ENCODE measurements at places on chromosomes 3 and 15. TPM values are rescaled to one million over a fixed set of nuclear protein-coding genes. Genes with fewer than 3 reads are reported as not detected.
A peak's percentile ranks its signal among the peaks of the same experiment; 100 is the strongest.

DNA sequence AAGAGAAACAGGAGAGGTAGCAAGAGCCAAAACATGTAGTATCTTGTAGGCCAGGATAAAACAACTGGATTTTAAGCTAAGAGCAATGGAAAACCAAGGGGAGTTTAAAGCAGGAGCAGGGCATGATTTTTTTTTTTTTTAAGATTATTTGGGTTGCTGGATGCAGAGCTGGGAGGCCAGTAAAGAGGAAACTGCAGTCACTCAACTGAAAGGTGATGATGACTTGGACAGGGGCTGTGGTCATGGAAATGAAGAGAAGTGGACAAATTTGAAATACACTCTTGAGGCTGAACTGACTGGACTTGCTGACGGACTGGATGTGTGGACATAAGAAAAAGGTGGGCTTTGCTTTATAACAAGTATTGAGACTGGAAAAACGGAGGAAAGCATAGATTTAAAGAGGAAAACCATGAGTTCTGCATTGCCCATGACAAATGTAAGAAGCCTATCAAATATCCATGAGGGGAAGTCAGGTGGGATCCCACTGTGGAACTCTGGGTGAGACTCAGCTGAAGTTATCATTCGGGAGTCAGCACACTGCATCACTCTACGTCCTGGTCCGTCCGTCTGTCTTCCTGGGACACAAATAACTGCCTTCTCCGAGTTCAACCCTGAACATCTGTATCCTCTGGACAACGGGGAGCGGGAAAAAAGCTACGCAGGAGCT lies 688 bp downstream of the XPC start:
- DNase-seq = peak; percentile 15

GRCh38 chr3:49415931-49416601 lies 3.8 kb downstream of the TCTA start:
- DNase-seq = no peak

Gene C15orf62
- polyA plus RNA-seq = 0.99 TPM

GRCh38 chr3:18351069-18351628 lies 74.0 kb downstream of the SATB1 start:
- DNase-seq = no peak

DNA sequence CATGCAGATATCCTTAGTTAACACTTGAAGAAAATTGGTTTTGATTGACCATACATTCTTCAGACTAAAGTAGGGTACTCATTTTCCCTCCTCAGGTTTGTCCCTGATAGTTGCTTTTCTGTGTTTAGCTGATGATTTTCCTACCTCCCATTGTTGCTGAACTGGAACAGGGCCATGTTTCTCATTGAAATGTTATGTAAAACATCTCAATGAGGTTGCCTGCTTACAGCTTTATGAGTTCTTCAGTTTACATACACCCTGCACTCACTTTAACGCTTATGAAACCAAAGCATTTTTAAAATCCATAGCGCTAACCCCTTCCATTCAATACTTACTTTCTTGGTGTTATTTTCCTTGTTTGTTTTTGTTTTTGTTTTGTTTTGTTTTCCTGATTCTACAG lies 61.9 kb downstream of the HMG20A start:
- DNase-seq = peak; percentile 74

Data from muscle of back (tissue), 13 donors.